ENCODE measurements at places on chromosomes 2 and 18.
A peak's percentile ranks its signal among the peaks of the same experiment; 100 is the strongest.

DNA sequence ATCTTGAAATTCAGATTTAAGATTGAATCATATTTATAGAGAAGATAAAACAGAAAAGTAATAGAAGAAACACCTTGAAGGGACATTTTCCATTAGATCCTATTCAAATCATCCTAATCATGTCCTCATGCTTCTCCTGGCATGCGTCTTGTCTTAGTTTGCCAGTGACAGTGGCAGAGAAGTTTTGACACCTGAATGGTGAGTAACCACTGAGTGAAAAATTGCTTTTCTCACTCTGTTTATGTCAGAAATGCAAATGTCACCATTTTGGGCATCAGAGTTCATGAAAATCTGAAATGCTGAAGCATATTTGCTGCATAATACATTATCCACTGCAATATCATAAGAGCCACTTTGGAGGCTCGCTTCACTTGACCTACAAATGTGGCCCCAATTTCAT, 63.0 kb upstream of the PLA2R1 start:
- no peak for DNase-seq

GRCh38 chr2:46122318-46122976, 174.8 kb upstream of the EPAS1 start:
- no peak for DNase-seq

DNA sequence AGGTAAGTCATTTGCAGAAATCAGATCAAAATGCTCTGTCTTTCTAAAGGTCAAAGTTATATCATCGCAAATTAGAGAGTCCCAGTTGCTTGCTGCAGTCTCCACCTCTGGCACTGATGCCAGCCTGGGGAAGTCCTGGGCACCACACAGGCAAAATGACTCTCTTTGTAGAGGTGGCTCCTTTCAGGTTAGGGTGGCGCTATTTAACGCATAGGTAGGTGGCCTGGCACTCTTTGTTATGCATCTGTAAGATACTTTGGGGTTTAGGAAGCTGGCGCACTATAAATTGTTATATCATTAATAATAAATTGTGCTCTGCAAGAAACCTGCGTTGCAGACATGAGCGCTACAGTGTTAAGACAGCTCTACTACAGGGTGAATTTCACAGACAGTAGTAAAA, 268.5 kb downstream of the ICOS start:
- DNase-seq: no peak

DNA sequence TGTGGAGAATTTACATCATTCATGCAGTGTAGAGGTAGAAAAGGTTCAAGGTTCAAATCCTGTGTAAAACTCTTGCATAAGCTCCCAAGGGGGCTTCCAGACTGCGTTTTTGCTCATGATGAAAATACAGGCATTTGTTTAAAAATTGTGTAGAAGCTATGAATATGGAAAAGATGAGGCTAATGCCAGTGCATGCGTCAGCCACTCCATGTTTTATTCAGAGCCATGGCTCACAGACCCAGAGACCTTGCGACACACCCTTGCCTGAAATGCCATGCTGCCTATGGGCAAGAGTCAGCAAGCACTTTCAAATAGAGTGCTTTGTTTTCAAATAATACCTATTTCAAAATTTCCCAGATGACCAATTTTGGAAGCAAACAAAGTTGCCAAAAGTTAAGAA, 262.3 kb downstream of the TRIB2 start:
- no peak for DNase-seq

DNA sequence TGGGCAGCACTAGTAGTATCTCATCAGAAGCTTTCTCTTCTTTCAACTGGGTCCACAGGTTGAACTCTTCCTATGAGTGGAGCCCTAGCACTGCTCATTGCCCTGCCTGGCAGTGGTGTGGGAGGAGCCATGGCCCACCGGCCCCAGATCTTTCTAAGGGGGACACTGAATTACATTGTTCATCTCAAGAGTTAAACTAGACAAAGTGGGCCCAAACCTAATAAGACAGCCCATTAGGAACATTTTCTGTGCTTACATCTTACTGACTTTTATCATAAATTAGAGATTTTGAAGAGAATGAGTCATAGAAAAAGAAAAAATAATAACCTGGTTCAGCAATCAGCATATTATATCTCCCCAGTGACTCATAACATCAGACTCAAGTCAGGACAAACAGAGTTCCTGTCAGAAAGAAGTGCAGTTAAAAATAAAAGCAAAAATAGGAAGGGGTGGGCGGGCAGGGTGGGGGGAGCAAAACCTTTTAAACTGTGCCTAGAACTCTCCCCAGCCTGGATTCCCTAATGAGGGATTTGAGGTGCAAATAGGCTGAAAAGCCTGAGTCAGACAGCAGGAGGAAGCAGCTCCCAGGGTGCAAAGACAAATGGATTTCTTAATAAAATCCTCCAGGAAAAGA, 161.6 kb upstream of the TRIB2 start:
- DNase-seq: no peak

- DNase-seq: no peak
Observed at GRCh38 chr2:168311261-168311910, 64.0 kb upstream of the STK39 start.

- DNase-seq: no peak
Observed at GRCh38 chr2:180692322-180692721, 288.1 kb upstream of the UBE2E3 start.

- no peak for DNase-seq
Observed at GRCh38 chr2:204264085-204264553, 281.2 kb upstream of the PARD3B start.

DNA sequence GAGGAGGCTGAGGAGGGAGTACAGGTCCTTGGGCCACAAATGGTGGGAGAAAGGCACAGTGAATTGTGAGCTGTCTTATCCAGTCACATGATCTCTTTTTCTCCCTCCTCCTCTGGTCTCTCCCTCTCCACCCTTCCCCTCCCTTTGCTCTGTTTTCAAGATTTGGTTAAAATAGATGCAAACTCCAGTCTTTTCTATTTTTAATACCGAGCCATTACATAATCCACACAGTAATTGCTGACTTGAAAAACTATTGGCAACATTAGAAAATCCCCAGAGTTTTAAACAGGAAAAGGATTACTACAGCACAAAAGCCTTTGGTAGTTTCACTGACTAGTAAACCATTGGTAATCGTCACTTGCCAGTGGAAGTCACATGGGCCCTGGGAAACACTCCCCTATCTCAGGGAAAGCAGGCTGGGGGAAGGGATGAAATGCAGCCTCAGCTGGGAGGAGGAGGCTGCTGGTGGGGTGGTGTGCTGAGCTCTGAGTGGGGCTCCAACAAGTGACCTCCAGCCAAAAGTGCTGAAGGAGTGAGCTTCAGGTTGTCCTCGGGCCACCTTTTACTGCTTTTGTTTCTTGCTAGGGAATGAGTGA, 57.4 kb upstream of the PCBP1 start:
- DNase-seq: peak; percentile 69

- no peak for DNase-seq
Observed at GRCh38 chr18:28338316-28338715, 161.4 kb upstream of the CDH2 start.

DNA sequence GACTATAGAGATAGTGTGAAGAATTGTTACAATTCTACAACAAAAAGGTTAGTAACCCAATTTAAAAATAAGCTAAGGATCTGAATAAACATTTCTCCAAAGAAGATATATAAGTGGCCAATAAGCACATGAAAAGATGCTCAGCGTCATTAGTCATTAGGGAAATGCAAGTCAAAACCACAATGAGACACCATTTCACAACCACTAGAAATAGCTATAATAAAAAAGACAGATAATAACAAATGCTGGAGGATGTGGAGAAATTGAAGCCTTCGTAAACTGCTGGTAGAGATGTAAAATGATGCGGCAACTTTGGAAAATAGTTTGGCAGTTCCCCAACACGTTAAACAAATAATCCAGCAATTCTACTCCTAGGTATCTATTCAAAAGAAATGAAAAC, 366.5 kb upstream of the POU3F3 start:
- no peak for DNase-seq

GRCh38 chr2:182611009-182611408, 105.0 kb upstream of the DNAJC10 start:
- no peak for DNase-seq

DNA sequence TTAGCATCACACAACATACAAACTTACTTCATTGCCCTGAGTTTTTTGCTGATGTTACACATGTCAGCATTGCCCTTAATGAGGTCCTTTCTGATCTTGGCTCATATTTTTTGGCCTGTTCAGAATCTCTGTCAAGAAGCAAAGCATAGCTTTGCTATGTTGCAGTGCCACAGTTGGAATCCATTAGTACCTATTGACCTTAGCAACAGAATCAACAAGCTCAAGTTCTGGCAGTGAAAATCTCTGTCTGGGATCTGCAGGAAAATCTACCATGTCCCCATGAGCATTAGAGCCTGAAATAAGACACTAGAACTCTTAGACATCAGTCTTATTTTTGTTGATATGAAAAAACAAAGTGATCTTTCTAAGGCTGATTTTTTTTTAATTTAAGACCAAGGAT, 105.6 kb upstream of the FHL2 start:
- DNase-seq: no peak

DNA sequence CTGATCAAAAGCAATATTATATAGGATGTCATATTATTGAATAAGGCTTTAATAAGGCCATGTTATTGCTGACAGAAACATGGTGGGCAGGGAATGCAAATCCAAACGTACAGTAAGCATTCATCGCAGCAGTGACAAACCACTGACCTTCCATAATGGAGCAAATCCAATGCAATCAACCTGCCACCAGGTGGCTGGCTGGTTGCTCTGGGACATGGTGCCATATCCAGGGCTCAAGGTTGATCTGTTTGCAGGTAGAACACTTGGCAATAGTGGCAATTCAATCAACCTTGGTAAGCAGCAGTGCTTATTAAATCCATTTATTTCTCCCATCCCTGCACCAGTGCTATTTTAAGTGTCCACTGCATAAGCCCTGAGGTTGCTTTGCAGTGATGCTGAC, 75.4 kb downstream of the CERKL start:
- DNase-seq: no peak

DNA sequence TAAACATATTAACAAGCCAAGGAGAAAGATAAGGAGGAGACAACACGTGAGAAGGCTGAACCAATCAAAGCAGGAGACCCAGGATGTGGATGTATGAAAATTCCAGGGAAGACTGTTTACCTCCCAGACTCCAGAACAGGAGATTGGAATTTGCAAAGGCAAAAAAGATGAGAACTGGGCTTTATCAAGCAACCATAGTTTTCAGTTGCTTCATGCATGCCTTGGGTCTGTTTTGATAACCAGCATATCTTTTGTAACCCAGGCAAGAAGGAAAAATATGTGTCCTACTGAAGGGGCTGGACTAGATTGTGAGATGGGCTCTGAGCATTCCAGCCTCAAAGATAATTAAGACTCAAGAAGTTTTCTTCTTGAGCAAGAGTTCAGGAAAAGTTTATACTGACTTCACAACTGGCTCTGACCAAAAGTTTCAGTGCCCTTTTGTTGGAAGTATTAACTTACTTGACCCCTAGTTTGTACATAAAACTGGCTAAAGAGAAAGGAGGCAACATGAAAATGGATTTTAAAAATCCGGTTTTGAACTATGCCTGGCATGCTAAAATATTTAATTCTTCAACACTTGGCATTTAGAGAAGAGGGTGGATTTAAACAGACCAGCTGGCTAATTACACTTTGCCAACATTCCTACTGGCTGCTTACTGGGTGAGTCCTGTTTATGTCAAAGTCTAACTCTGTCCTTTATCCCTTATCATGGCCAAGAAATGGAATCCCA, 79.3 kb upstream of the CD28 start:
- DNase-seq: no peak

GRCh38 chr2:16225071-16225470, 284.7 kb downstream of the MYCN start:
- no peak for DNase-seq

- no peak for DNase-seq
Observed at GRCh38 chr18:55266981-55267380, 307.7 kb upstream of the CCDC68 start.

GRCh38 chr2:66794070-66794469, 359.1 kb downstream of the MEIS1 start:
- DNase-seq: no peak

GRCh38 chr2:2056531-2056930, 274.5 kb downstream of the MYT1L start:
- DNase-seq: no peak

DNA sequence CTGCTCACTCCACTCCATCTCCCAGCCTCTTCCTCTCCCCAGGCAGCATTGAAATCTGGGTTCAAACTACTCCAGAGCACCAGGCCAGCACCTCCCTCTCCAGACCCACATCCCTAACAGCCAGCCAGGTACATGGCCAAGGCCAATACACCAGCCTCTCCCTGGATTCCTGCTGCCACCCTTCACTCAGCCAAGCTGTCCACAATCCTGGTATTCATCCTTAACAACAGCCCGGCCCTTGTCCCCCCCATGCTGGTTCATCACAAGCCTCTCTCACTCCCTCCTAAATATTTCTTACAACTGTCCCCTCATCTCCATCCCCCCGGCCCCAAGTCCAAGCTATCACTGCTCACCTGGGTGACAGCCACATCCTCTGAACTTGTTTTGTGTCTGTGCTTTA, 129.9 kb upstream of the HAAO start:
- DNase-seq: no peak

DNA sequence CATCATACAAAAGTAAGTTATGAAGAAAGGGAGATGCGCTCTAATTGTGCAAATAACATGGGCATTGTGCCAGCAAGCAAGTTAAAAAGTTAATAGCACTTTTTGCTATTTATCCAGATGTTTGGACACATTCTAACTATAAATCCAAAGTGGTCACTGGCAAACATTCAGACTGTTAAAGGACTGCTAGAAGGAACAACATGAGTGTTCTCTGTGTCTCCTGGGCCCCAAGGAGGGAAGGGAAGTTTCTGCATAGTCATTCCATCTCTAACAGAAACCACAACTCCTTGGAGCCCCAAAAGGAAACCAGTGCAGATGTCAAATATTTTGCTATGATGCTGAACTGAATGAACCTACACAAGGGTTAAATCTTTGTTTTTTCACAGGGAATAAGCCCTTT, 213.3 kb upstream of the HNRNPA3 start:
- no peak for DNase-seq

DNA sequence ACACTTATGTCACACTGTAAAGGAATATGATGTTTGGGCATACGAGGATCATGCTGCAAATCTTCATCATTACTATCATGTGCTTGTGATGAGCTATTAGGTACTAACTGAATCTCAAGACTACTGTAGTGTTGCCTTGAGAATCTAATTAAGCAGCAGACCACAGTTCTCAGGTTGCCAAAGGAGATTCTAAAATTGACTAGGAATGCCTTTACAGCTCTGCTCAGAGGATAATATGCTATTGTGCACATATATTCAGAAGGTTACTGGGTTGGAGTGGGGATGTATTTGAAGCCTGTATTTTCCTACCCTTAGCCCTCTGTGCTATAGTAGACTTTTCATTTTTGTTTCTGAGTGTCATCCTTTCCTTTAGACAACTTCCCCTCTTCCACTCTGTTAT, 175.1 kb downstream of the CDH19 start:
- no peak for DNase-seq

GRCh38 chr2:11784747-11785610, 38.5 kb downstream of the LPIN1 start:
- peak; percentile 29 for DNase-seq

- DNase-seq: peak; percentile 22
Observed at GRCh38 chr18:3720818-3721545, 271.0 kb downstream of the TGIF1 start.

- DNase-seq: no peak
Observed at GRCh38 chr18:58249712-58250111, 205.7 kb downstream of the NEDD4L start.
